Activated naive CD8-positive, alpha-beta T cell treated with anti-CD3 and anti-CD28 coated beads, Interleukin-2, amount 10 ng/mL, durations not matched to agents 7 days and 5 days (primary cell): ENCODE measurements at places on chromosomes 1 and 21.
A peak's percentile ranks its signal among the peaks of the same experiment; 100 is the strongest.

GRCh38 chr1:22325531-22326371 is 125.9 kb upstream of the ZBTB40 start:
- DNase-seq, result no peak
- no peak overlapping the region for H3K27ac ChIP-seq
- peaks cover 11% of the 10 kb centered on the region for H3K27me3 ChIP-seq
- H3K36me3 ChIP-seq, result no peaks in the 10 kb centered on the region

GRCh38 chr1:8222789-8223188 is 95.1 kb upstream of the SLC45A1 start:
- peaks cover 6% of the 10 kb centered on the region for H3K4me1 ChIP-seq
- peaks cover 35% of the 10 kb centered on the region for H3K27me3 ChIP-seq

DNA sequence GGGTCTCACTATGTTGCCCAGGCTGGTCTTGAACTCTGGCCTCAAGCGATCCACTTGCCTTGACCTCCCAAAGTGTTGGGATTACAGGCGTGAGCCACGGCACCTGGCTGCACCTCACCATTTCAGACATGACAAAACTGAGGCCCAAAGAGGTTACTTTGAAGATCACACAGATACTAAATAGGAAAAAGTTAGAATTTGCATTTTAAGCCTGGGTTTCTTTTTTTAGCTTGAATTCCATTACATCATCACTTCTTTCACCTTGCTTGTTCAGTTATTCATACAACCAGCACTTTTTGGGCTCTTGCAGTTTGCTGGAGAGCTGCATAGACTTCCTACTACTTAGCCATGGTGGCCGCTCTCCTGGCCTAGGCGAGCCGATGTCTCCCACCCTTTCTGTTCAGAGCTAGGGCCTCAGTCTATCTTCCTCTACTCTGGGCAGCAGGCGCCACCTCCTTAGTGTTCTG is 16.3 kb upstream of the CD2 start:
- peak; percentile 53 for DNase-seq
- H3K27me3 ChIP-seq, result no peaks in the 10 kb centered on the region
- H3K4me3 ChIP-seq, result peak overlapping the region; percentile 76
- H3K36me3 ChIP-seq, result peaks cover 4% of the 10 kb centered on the region
- H3K27ac ChIP-seq, result peak overlapping the region; percentile 97

DNA sequence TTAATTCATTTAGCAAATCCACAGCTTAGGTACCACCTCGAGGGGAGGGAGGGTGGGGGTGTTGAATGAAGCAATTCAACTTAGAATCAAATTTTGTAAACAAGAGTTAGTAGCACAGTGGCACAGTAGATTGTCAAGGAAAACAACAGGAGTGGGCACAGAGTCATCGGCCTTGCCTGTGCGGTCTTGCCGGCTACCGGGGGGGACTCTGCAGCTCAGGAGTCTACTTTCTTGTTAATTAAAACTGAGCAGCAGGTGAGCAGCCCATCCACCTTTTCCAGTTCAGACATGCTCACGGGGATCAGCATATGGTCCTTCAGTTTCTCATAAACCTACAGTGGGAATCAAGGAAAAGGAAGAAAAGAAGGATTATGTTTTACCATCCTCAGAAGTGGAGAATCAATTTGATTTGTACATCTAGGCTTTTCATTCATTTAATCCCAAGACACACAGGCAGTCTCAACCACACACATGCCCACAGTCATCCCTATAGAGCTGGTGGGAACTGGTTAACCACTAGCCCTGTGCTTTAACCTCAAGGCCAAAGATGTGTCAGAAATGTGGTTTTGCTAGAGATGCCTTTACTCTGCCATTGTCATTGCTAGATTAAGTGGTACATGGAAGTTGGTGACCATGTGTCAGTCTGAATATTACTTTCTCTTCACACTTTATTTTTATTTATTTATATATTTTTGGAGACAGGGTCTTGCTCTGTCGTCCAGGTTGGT is 45.0 kb upstream of the BCL10 start:
- H3K4me3 ChIP-seq, result no peak overlapping the region
- peaks cover 53% of the 10 kb centered on the region for H3K27me3 ChIP-seq
- H3K27ac ChIP-seq, result no peak overlapping the region
- H3K36me3 ChIP-seq, result no peaks in the 10 kb centered on the region

GRCh38 chr1:173393659-173394000 is 83.5 kb upstream of the PRDX6 start:
- no peak overlapping the region for H3K27ac ChIP-seq
- peaks cover 3% of the 10 kb centered on the region for H3K36me3 ChIP-seq
- H3K4me3 ChIP-seq, result no peak overlapping the region
- no peaks in the 10 kb centered on the region for H3K4me1 ChIP-seq
- no peak for DNase-seq

DNA sequence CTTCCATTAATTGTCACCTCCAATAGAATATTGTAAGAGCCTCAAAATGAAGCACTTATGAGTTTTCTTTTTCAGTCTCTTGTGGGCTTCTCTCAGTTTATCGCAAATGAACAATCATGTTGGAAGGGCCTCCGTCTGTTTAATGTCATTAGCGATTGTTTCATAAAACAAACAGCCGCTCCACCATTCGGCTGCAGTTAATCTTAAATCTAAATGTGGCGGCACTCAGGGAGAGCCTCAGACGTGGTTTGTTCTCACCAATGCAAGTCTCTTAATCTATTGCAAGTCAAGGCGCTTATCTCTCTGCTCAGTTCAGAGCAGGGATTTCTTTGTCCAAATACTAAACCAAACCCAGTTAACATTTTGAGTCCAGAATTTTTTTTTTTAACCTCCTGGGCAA is 34.9 kb upstream of the ESRRG start:
- H3K4me3 ChIP-seq, result no peak overlapping the region
- H3K36me3 ChIP-seq, result no peaks in the 10 kb centered on the region
- no peak overlapping the region for H3K27ac ChIP-seq
- DNase-seq, result no peak

DNA sequence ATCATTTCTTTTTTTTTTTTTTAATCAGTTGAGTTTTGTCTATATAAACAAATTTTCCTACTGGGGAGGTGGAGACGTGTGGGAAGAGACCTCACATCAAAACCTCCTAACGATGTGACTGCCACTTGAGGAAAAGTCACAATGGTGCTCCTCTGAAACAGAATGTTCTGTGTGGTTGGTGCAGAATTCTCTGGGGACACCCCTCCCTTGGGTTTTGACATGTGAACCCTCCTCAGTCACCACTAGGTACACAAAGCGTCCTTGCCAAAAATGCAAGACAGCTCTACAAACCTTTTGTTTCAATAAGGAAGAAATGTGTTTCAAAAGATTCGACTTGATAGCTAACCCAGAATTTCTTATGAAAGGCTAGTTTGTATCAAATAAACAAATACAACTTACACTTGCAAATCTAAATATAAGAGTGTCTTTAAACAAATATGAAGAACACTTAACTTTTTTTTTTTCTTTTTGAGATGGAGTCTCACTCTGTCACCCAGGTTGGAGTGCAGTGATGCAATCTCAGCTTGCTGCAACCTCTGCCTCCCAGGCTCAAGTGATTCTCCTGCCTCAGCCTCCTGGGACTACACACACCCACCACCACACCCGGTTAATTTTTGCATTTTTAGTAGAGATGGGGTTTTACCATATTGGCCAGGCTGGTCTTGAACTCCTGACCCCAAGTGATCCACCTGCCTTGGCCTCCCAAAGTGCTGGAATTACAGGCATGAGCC is 9.3 kb downstream of the SLC25A24 start:
- H3K27me3 ChIP-seq, result no peaks in the 10 kb centered on the region
- H3K27ac ChIP-seq, result no peak overlapping the region
- peaks cover 62% of the 10 kb centered on the region for H3K36me3 ChIP-seq
- peaks cover 6% of the 10 kb centered on the region for H3K4me1 ChIP-seq

DNA sequence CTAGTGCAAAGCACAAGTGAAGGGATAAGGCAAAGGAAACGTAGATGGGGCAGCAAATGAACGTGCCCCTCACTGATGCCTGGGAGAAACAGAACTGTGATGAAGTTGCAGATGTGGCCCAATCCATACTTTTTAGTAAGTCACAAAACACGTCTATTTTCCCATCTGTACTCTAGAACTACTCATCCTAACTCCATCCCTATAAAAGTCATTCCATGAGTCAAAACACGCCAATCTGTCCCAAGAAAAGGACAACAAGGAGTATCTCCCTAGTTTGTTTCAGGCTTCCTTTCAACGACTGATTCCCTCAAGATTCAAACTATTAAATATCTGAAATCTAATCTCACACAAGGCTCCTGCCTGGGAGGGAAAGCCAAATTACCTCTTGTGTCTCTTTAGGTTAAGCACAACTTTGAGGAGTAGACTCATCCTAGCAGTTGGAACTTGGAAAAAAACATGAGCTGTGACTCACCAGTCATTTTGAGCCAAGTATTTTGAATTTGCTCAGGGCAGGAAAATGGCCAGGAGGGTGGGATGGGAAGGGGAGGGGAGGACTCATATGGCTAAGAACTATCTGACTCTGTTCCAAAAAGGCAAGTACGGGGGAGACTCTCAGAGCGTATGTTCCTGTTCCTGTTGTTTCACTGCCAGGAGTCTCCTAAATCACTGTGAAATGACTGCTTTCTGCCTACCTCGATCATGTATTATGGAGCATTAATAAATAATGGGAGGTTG is 214.5 kb upstream of the CAMK1G start:
- peaks cover 5% of the 10 kb centered on the region for H3K27me3 ChIP-seq
- no peak overlapping the region for H3K27ac ChIP-seq
- no peaks in the 10 kb centered on the region for H3K36me3 ChIP-seq
- no peak for DNase-seq
- H3K4me1 ChIP-seq, result no peaks in the 10 kb centered on the region
